ENCODE measurements at places on chromosomes 3 and 15.
A peak's percentile ranks its signal among the peaks of the same experiment; 100 is the strongest.

DNA sequence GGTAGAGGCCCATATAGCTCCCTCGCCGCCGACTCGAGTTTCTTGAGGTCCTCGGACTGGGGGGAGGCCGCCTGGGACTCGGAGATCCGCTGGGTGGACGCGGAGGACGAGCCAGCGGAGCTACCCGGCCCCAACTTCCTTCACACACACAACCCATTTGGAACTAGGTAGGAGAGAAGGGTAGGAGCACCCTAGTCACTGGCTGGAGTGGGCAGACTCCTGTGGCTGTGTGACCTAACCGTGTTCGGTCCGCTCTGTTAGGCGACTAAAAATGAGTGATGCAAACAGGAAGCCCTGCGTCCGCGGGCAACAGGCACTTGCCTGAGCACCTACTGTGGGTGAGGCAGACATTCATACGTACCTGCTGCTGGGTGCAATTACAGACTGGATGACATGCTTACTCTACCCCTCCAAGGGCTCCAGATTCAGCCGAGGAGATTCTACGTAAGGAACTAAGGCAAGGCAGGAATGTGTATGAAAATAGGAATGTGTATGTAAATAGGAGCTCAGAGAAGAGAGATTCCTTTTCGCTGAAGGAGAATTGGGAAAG lies 4.6 kb upstream of the SIN3A start:
- DNase-seq, result peak; percentile 37

DNA sequence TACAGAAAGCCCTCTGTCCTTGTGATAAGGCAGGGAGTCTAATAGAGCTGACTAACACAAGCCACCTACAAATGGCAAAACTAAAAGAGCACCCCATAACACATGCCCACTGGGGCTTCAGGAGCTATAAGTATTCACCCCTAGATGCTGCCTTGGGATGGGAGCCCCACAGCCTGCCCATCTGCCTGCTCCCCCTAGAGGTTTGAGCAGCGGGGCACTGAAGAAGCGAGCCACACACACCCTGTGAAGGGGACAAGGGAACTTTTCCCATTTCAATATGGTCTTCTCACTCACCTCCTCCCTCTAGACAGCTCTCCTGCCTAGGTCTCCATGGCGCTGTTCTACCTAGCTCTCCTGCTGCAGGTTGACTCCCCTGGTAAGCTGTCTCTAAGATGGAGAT lies 261.0 kb downstream of the SHQ1 start:
- DNase-seq, result no peak

DNA sequence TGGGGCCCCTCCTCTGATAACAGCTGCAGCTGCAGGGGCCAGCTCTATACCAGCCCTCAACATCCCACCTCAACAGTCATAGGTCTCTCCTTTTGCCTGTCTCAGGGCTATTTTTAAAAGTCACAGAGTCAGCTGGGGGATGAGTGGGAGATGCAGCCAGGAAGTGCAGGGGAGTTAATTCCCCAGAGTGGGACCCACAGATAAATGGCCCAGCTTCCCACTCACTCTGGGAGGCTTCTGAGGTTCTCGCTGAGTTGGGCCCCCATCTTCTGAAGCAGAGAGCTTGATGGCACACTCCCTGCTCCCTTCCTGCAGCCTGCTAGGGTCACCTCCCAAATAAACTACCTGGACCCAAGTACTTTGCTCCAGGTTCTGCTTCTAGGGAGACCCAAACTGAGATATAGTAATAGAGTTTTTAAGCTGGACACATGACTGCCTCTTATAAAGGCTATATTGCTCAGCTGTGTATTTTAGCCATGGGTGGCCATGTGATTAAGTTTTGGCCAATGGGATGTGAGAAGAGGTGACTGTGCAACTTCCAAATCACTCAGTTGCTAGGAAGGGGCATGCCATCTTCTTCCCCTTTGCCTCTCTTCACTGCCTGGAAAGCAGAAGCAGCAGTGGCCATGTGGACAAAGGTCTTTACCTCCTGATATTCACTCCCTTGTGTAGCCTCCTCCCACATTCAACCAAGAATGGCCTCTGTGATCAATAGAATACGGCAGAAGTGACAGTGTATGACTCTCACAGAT lies 15.5 kb upstream of the VIPR1 start:
- DNase-seq, result no peak

DNA sequence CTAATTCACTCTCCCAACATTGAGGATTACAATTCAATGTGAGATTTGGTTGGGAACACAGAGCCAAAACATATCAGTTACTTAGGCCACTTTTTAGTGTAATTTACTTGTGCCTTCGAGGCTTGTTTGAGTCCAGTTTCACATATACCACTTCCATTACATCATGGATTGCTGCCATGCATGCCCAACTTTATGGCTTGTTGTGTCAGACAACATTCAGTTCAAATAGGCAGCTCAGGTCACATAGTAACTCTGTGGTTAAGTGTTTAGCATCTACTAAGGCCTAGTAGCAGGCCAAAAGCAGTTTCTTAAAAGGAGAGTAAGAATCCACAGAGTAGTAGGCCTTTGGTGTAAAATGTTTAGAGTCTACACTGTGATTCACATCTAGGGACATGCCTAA lies 164.3 kb upstream of the GMNC start:
- no peak for DNase-seq

GRCh38 chr3:159763011-159763601 lies 225.5 kb upstream of the IL12A start:
- peak; percentile 67 for DNase-seq
